ENCODE measurements at places on chromosomes 2 and 18.

DNA sequence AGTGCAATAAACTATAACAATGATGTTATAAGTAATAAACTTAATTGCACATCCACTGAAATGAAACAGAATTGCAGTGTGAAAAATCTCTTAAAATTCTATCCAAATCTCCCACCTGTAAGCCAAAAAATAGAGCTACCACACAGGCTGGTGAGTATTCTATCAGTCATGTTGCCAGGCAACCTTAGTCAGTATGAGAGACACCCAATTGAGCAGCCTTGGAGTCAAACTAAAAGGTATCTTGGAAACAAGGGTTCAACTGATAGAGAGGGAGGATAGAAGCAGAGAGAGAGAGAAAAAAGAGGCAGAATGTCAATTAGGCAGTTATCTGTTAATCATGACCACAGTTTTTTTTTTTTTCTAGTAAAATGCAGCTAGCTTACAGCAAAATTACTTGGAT is 45.8 kb downstream of the GALNT13 start:
- no peak for DNase-seq

- DNase-seq: no peak
Measured at GRCh38 chr2:23122681-23123215, 262.2 kb upstream of the KLHL29 start.

GRCh38 chr2:7243276-7243675 is 326.1 kb downstream of the RNF144A start:
- DNase-seq: no peak

GRCh38 chr2:191521608-191522208 is 156.2 kb upstream of the NABP1 start:
- no peak for DNase-seq

DNA sequence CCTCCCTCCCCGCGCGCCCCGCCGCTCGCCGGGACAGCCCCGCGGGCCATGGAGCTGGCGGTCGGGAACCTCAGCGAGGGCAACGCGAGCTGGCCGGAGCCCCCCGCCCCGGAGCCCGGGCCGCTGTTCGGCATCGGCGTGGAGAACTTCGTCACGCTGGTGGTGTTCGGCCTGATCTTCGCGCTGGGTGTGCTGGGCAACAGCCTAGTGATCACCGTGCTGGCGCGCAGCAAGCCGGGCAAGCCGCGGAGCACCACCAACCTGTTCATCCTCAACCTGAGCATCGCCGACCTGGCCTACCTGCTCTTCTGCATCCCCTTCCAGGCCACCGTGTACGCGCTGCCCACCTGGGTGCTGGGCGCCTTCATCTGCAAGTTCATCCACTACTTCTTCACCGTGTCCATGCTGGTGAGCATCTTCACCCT is 865 bp downstream of the GALR1 start:
- no peak for DNase-seq

DNA sequence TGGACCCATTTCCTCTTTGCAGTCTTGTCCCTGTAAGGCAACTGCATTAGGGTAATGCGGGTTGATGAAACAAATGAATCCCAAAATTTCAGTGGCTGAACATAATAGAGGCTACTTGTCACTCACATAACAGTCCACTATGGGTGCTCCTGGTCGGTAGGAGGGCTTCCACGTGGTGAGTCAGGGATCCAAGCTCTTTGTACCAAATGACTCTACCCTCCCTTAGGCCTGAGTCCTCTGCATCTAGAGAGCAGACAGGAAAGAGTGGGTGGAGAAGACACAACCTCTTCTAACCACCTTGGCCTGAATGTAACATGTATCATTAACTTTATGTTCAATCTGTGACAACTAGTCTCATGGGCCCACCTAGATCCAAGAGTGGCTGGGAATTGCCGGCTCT is 86.2 kb upstream of the HAAO start:
- no peak for DNase-seq

- no peak for DNase-seq
Measured at GRCh38 chr2:226308323-226308680, 491.3 kb downstream of the IRS1 start.

DNA sequence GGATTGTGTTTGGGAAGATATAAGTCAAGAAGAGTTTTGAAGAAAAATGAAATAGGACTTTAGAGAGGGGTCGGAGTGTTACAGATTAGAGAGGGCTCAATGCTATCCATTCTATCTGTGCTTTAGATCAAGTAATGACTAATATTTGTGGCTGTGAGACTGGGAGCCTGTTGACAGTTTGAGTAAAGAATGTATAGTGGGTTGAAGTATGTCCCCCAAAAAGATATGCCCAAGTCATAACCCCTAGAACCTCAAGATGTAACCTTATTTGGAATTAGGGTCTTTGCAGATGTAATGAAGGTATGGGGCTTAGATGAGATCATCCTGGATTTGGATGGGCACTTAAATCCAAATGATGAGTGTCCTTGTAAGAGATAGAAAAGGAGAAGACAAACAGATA is 55.3 kb upstream of the SERPINE2 start:
- DNase-seq: no peak

DNA sequence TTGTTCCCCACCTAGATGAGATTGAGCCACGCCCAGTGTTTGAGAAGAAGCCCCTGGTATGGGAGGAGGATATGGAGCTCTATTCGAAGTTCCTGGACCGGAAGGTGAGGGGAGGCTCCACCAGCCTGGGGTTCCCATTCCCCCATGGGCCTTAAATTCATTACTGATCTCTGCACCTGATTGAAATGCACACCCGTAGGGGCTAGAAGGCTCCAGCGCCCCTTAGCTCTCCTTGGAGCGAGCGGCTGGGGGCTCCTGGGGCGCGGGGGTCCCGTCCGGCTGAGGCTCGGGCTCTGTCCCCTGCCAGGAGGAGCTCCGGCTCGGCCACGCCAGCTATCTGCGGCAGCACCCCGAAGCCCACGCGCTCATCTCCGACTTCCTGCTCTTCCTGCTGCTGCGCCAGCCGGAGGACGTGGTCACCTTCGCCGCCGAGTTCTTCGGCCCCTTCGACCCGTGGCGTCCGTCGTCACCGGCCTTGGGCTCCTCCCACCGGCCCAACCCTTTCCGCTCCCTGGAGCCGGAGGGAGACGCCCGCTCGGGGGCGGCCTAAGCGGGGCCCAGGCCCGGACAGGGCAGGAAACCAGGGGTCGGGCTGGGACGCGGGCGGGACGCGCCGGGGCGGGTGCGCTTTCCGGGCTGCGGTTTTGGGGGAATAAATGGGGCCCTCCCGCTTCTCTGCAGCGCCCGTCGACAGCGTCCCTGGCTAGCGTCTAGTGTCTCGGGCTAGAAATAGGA is 10.9 kb downstream of the CATIP start:
- DNase-seq: no peak

DNA sequence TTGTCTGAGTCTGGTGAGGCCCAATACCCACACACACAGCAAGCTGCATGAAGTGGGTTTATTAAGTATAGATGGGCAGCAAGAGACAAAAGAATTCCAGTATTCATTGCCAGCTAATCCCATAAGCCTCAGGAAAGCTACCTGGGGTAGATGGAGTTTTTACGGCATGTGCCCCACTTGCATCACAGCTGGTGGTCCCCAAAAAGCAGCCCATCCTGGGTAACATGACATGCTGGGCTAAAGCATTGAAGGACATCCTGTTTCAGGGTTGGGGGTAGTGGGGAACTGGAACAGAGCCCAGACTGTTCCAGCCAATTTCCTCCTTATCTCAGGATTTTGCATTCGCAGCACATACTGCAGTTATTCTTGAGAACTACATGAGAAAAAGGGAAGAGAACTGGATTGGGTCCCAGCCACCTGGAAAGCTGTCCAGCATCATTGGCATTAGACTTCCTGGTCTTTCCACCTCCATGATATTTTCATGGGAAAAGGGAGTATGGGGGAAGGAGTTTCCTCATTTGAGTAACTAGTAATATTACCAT is 240.1 kb upstream of the MMADHC start:
- DNase-seq: no peak

GRCh38 chr2:2926858-2927175 is 450.8 kb downstream of the EIPR1 start:
- DNase-seq: no peak

DNA sequence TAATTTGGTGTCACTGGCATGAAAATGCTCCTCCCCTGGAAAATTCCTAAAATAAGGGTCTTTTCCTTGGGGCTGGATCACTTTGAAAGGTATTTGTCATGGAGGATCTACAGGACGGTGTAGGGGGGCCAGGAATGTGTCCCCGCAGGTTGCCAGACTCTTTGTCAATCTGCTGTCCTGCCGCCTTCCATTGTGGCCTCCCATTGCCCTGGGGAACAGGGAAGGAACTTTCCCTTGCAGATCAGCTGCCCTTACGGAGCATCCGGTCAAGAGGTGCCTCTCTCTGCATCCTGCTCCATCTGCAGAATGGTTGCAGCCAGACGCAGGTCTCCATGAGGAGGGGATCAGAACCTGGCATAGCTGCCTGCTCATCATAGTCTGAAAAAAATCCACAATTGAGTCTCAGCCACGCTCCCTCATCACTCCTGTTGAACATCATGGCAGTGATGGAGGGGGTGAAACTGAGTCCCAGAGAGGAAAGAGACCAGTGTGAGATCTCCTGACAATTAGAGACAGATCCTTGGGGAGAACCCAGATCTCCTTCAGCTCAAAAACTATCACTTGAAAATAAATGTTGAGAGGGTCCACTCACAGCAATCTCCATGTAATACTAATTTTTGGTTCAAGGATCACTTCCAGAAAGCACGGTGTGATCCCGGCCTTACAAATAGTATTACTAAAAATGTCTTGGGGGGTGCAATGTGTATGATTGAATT is 244.8 kb downstream of the MYCN start:
- no peak for DNase-seq

GRCh38 chr2:85273738-85274731 is 53.8 kb downstream of the TGOLN2 start:
- no peak for DNase-seq

GRCh38 chr2:230765611-230766300 is 53.1 kb downstream of the CAB39 start:
- no peak for DNase-seq

DNA sequence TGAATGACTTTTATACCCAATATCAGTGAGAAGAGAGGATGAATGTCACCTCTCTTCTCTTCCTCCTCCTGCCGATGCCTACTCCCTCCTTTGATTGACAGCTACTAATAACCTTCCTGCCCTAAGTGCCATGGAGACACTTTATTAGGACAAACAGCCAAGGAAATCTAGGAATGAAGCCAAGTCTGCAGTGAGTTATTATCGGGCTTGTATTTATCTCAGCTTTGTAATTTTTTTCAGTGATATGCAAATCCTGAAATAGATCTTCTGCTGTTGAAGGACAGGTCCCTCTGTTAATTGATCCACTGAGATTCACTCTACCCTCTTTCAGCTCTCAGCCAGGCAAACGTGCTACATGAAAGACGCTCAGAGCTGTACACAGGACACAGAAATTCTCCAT is 686.7 kb downstream of the TMEM182 start:
- DNase-seq: no peak

- DNase-seq: no peak
Measured at GRCh38 chr2:159921752-159922404, 123.9 kb upstream of the CD302 start.

DNA sequence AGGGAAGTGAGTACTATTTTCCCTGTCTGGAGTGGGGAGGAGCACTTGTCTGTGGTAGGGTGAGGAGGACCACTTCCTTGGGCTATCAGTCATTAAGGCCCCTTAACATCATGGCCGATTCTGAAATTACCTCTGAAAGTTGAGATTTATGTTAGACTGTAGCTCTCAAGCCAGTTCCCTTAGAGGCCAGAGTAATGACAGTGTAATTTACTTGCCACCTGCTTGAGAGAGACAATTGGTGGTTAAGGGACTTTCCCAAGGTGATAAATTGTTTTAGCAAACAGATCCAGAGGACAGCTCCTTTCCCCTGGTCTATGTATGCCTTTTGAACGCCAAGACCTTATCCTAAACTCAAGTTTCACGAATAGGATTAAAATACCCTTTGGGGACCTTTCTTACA is 56.1 kb downstream of the NEDD4L start:
- no peak for DNase-seq

GRCh38 chr2:159270744-159271379 is 15.6 kb downstream of the WDSUB1 start:
- no peak for DNase-seq

DNA sequence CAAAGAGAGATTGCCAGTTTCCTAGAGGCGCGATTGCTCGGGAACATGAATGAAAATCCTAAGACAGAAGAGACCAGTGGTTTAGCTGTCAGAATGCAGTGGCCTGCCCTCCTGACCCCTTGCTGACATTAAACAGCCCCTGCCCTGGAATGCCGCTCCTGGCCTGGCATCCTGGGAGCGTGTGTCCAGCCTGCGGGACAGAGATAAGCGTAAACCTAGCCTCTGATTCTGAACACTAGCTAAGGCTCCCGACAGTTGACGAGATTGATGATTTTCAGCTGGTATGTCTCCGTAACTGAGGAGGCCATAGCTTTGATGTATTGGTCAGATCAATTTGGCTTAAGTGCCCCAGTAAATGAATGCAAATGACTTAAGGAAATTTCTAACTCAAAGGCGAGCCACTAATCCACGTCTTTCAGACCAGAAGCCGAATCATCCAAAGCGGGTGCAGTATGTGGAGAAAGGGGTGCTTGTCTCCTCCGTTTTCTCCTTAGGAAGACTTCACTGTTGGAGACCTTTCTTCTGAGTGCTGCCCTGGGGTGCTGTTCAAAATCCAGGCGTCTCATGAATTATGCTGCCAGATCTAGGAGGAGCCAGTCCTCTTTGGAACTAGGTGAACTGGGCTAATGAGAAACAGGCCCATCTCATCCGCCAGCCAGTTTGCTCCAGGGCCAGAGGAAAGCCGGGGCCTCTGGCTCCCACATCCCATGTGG is 142.5 kb upstream of the L3MBTL4 start:
- no peak for DNase-seq

DNA sequence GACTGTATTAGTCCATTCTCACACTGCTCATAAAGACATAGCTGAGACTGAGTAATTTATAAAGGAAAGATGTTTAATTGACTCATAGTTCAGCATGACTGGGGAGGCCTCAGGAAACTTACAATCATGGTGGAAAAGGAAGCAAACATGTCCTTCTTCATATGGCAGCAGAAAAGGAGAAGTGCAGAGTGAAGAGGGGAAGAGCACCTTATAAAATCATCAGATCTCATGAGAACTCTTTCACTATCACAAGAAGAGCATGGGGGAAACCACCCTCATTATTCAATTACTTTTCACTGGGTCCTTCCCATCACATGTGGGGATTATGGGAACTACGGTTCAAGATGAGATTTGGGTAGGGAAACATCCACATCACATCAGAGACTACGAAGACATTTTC is 43.0 kb upstream of the CAVIN2 start:
- no peak for DNase-seq

GRCh38 chr2:206159346-206160124 is at the start of the genes EEF1B2 and NDUFS1:
Gene EEF1B2 (plus strand): TSS chr2:206159895. CDS start chr2:206159980, 85 bp downstream.
Gene NDUFS1 (minus strand): TSS chr2:206159444. CDS start chr2:206153678, 5,766 bp downstream.
- peak; percentile 94 for DNase-seq

GRCh38 chr2:98617149-98617548 is 8.8 kb downstream of the UNC50 start:
- DNase-seq: no peak

DNA sequence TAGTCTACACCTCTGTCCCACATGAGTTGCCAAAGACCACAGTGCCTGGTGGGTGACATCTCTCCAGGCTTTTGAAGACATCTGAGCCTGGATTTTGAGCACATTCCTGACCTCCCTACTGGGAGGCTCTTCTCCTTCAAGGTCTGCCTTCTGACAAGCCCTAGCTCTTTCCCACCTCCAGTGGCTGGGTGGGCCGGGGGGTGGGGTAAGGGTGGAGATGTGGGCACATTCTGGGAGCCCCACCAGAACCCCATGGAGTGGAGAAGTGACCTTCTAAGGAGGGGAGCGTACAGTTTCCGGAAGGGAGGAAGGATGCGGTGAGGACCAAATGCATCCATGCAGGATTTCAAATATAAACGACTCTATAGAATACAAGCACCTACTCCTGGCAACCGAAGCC is 27.9 kb upstream of the ANXA4 start:
- DNase-seq: no peak

GRCh38 chr2:158775273-158776027 is 19.7 kb upstream of the DAPL1 start:
- DNase-seq: no peak
